ENCODE measurements at places on chromosomes 6 and 20. TPM values are rescaled to one million over a fixed set of nuclear protein-coding genes. Genes with fewer than 3 reads are reported as not detected.

The CLPSL1 gene
- total RNA-seq: not detected

DNA sequence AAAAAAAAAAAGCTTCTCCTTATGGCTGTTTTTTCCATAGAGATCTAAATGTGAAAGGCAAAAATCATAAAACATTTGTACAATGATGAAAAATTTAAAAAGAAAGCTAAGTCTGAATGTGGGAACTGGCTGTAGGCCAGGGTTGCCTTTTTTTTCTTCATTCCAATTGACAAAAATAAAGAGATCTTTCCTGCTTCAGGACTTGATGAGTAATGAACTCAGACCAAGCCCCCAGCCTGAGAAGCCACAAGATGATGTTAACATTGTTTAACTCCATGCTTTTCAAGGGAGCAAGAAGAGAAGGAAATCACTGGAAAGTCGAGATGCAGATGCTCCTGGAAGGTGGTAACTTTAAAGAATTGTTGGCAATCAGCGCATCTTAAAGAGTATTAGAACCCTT lies 41.4 kb downstream of the TRMT6 start:
- no peaks in the 10 kb centered on the region for H3K36me3 ChIP-seq
- peaks cover 10% of the 10 kb centered on the region for H3K27me3 ChIP-seq
- DNase-seq: no peak
- no peak overlapping the region for H3K27ac ChIP-seq

The GLP1R gene
- not detected for total RNA-seq

DNA sequence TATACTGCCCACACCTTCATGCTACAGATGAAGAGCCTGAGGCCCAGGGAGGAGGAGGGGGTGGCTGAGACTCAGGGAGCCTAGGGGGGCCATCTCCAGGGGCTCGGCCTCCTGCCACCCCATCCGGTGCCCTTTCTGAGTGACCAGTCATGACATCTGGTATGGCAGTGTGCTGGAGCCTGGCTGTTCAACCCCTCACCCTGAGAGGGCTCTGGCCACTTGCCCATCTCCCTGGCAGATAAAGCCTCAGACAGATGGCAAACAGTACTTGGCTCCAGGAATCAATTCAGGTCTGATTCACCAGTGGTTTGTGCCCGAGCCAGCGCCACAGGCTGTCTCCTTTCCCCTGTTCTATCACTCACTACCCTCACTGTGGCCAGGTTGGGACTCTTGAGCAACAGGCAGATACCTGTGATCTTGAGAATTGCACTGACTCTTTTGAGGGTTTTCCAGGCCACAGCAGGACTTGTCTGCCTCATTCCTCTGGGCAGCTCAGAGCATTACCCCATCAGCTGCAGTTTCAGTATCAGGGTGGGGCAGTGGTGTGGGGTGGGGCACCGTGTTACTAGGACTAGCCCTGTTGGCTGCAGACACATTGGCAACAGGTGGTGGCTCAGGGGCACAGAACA lies 22.8 kb downstream of the SRSF3 start:
- H3K27me3 ChIP-seq: no peaks in the 10 kb centered on the region
- peak overlapping the region; percentile 36 for H3K27ac ChIP-seq
- peaks cover 15% of the 10 kb centered on the region for H3K4me1 ChIP-seq

The AHCY gene
- 89.5 TPM for total RNA-seq

The DEFB132 gene
- total RNA-seq: not detected

- no peak overlapping the region for H3K27ac ChIP-seq
- H3K36me3 ChIP-seq: no peaks in the 10 kb centered on the region
- no peaks in the 10 kb centered on the region for H3K4me1 ChIP-seq
- H3K27me3 ChIP-seq: no peaks in the 10 kb centered on the region
Measured at GRCh38 chr6:52208612-52209011, 22.4 kb downstream of the IL17A start.

The PI3 gene
- not detected for total RNA-seq

Data from sigmoid colon (tissue), 7 donors.